ENCODE measurements at places on chromosomes 6 and 20.

GRCh38 chr20:15613530-15613929, 959.7 kb downstream of the KIF16B start:
- no peaks in the 10 kb centered on the region for H3K27me3 ChIP-seq
- DNase-seq: no peak
- no peaks in the 10 kb centered on the region for H3K36me3 ChIP-seq

GRCh38 chr6:48036316-48036715, 74.7 kb downstream of the PTCHD4 start:
- H3K4me3 ChIP-seq: no peak overlapping the region
- no peaks in the 10 kb centered on the region for H3K4me1 ChIP-seq
- no peak for DNase-seq
- no peaks in the 10 kb centered on the region for H3K36me3 ChIP-seq
- no peak overlapping the region for H3K27ac ChIP-seq

DNA sequence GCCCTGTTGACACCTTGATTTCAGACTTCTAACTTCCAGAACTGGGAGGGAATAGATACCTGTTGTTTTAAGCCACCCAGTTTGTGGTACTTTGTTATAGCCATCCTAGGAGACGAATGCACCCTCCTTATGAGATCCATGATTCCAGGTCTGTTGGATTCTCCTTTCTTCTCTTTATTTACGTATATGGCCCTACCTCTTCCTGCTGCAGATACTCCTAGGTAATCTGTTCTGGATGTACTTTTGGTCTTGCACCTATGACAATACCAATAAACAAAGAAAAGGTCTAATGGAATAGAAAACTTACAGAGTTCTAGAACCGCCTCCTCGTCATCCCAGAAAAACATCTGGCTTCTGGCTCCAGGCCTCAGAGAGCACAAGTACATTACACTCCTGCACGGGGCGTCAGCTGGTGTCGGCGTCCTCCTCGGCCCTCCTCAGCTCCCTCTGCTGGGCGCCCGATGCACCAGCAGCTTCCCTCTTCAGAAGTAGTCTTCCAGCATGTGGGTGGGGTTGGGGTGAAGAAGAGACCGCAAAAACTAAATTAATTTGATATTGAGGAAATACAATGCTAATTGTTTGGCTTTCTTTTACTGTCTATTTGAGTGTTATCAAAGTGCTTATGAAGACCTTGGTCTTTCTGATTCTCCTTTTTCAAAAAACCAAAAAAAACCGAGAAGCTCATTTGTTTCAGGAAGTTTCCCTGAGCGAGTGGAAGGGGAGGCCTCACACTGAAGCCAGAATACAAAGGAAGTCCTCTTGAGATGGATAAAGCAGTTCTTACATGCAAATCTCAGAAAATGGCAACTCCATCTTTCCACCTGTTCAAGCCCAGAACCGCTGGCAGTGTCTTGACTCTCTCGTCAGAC, 9.7 kb upstream of the ATXN1 start:
- H3K4me1 ChIP-seq: peaks cover 2% of the 10 kb centered on the region
- H3K27me3 ChIP-seq: no peaks in the 10 kb centered on the region
- no peaks in the 10 kb centered on the region for H3K36me3 ChIP-seq
- DNase-seq: peak; percentile 88
- H3K27ac ChIP-seq: no peak overlapping the region

GRCh38 chr20:36344517-36345132, 38.5 kb downstream of the DLGAP4 start:
- no peak overlapping the region for H3K4me3 ChIP-seq
- H3K27me3 ChIP-seq: no peaks in the 10 kb centered on the region
- peak; percentile 82 for DNase-seq
- no peak overlapping the region for H3K27ac ChIP-seq
- no peaks in the 10 kb centered on the region for H3K4me1 ChIP-seq

DNA sequence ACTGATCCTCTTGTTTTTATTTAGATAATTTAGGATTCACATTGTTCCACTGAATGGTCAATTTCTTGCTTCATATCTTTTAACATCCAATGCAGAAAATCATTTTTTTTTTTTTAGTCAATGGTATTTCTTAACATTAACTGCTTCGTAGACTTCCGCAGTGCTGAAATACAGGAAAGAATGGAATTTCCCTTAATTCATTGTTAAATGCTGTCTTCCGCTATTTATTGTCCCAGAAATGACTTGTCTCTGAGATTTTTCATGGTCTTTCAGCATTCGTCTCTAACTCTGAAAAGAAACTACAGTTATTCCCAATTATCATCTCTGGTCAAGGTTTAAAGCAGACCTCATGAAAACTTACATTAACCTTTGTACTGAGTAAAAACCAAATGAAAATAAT, 1029.1 kb upstream of the MANEA start:
- H3K36me3 ChIP-seq: no peaks in the 10 kb centered on the region
- H3K4me1 ChIP-seq: no peaks in the 10 kb centered on the region
- no peak overlapping the region for H3K4me3 ChIP-seq
